ENCODE measurements at places on chromosomes 16 and 17. TPM values are rescaled to one million over a fixed set of nuclear protein-coding genes. Genes with fewer than 3 reads are reported as not detected.

GRCh38 chr17:70050931-70051330, 24.1 kb upstream of the KCNJ16 start:
- no peak for DNase-seq
- H3K4me1 ChIP-seq: no peaks in the 10 kb centered on the region
- H3K27ac ChIP-seq: no peak overlapping the region
- H3K27me3 ChIP-seq: no peaks in the 10 kb centered on the region
- H3K36me3 ChIP-seq: no peaks in the 10 kb centered on the region
- no peak overlapping the region for H3K4me3 ChIP-seq

The CD7 gene
- 15.4 TPM for total RNA-seq

GRCh38 chr16:48365601-48366164, 19.5 kb downstream of the SIAH1 start:
- H3K4me3 ChIP-seq: peak overlapping the region; percentile 67
- H3K27ac ChIP-seq: peak overlapping the region; percentile 91
- no peaks in the 10 kb centered on the region for H3K4me1 ChIP-seq
- H3K36me3 ChIP-seq: peaks cover 5% of the 10 kb centered on the region
- peak; percentile 94 for DNase-seq

GRCh38 chr17:82316651-82317393, 586 bp downstream of the CD7 start:
- no peaks in the 10 kb centered on the region for H3K27me3 ChIP-seq
- H3K4me1 ChIP-seq: no peaks in the 10 kb centered on the region
- H3K27ac ChIP-seq: peak overlapping the region; percentile 59
- H3K36me3 ChIP-seq: no peaks in the 10 kb centered on the region

- H3K27me3 ChIP-seq: no peaks in the 10 kb centered on the region
These were observed 31.9 kb downstream of the COG1 start for GRCh38 chr17:73224663-73225305.

The GNGT2 gene
- total RNA-seq: 14.0 TPM

DNA sequence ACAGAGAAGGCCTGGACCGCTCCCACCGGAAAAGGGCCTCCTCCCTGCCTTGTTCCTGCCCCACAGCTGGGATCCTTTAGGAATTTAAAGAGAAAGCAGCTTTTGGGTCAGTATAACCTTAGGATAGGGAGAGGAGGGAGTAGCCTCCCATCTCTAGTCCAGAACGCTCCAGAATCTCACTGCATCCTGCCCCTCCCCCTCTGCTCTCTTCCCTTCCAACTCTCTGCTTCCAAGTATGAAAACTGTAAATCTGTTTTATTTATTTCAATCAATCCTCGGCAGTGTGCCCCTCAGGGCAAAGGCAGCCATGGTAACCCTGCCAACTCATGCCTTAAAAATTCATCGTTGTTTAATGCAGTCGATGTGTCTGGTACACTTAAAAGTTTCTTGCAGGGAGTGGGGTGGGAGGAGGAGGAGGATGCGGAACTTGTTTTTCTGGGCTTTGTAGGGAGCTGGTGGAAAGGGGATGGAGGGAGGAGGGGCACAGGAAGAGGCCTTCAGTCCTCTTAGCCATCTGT, 21.2 kb upstream of the MTSS2 start:
- no peaks in the 10 kb centered on the region for H3K27me3 ChIP-seq
- no peak for DNase-seq
- no peak overlapping the region for H3K4me3 ChIP-seq
- H3K27ac ChIP-seq: peak overlapping the region; percentile 47
- H3K4me1 ChIP-seq: no peaks in the 10 kb centered on the region

GRCh38 chr17:13638855-13639458, 37.2 kb upstream of the HS3ST3A1 start:
- no peak overlapping the region for H3K4me3 ChIP-seq
- DNase-seq: no peak
- H3K36me3 ChIP-seq: no peaks in the 10 kb centered on the region
- no peaks in the 10 kb centered on the region for H3K27me3 ChIP-seq

DNA sequence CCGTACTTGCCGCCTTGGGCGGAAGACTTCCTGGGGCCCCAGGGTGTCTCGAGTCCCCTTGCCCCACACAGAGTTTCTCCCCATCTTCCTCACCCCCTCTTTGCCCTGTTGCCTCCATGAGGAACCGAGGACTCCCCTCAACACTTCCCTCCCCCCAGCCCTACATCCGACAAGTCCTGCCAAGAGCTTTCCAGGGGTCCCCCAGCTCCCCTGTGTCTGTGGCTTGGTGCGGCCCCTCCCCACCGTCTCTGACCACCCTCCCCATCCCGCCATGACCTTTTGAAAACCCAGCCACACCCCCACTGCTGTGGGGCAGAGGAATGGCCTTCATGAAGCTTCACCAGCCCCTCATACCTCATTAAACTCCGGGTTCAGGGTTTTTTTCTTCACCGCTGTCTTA, 11.4 kb downstream of the SCGB1C2 start:
- H3K4me3 ChIP-seq: no peak overlapping the region
- no peak for DNase-seq
- no peaks in the 10 kb centered on the region for H3K36me3 ChIP-seq
- H3K27ac ChIP-seq: no peak overlapping the region

- peaks cover 26% of the 10 kb centered on the region for H3K36me3 ChIP-seq
- peak within 1 kb of the TSS; percentile 76 for H3K4me3 ChIP-seq
- DNase-seq: peak; percentile 98
- peaks cover 15% of the 10 kb centered on the region for H3K4me1 ChIP-seq
These were observed at the start of the genes NTHL1 and TSC2 for GRCh38 chr16:2047330-2048115. Gene NTHL1, minus strand, starts transcription at chr16:2047834. Its CDS starts 11 bp downstream, at chr16:2047823. Gene TSC2, plus strand, starts transcription at chr16:2047985. Its CDS starts 631 bp downstream, at chr16:2048616.

The ITGA2B gene
- total RNA-seq: not detected

DNA sequence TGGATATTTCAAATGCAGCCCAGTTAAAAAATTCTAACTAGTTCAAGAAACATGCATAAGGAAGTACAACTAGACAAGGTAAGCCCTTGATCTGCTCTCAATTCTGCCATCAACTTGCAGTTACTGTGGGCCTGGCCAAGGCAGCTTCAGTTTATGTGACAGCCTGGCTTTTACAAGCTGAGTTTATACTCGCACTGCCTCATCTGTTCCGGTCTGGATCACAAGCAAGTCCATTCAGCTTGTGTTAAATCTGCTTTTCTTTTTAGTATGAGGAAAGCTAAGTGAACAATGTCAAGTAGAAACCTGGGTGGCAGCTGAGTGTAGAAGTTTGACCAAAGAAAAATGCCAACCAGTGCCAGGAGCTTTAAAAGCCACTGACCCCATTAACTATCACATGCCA, 76.6 kb upstream of the CORO6 start:
- H3K27me3 ChIP-seq: no peaks in the 10 kb centered on the region
- no peaks in the 10 kb centered on the region for H3K4me1 ChIP-seq
- H3K4me3 ChIP-seq: no peak overlapping the region
- H3K36me3 ChIP-seq: peaks cover 43% of the 10 kb centered on the region

The MYH8 gene
- not detected for total RNA-seq

Measured in Peyer's patch (tissue), 4 donors.